ENCODE measurements at places on chromosomes 7 and 10.

DNA sequence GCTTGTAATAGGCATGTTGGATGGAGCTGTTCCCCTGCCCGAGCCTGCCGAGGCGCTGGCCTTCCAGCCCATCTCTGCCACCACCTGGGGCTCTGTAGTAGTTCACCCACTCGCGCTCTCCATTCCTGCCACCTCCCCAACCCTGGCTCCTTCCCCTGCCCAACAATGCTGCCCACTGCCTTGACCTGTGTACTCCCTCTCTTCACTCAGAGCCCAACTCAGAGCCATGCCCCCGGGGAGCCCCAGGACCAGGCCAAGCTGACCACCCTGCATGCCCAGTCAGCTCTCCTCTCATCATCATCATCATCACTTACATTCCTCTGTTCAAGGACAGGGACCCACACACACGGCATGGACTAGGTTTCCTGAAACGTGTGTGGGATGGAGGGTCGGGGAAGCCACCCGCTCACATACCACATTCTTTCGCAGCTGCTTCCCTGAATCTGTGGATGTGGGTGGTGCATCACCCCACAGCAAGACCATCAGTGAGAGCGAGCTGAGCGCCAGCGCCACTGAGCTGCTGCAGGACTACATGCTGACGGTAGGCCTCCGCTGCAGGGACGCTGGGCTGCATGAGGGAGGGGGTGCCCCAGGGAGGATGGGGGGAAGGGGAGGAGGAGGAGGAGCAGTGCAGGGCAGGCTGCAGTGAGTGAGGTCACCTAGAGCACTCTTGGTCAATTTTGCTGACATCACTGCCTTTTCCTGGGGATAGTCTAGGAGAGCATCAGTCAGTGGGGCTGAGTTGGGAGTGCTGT is 15.6 kb downstream of the NACAD start:
- no peak for DNase-seq

DNA sequence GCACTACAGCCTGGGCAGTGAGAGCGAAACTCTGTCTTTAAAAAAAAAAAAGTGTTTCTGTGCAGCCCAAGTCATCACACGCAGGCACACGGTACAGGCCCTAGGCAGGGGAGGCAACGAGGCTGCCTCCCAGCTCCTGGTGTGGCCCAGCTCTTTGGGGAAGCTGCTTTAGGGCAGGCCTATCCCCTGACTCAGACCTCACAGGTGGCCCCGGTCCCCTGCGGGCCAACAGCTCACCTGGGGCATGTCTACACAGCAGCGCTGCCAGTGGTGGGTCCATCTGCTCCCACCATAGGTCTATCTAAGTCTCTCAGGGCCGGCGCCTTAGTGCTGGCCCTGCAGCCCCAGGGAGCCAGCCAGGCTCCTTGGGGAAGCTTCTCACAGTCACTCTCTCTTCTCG is 31.4 kb downstream of the ZAN start:
- no peak for DNase-seq

DNA sequence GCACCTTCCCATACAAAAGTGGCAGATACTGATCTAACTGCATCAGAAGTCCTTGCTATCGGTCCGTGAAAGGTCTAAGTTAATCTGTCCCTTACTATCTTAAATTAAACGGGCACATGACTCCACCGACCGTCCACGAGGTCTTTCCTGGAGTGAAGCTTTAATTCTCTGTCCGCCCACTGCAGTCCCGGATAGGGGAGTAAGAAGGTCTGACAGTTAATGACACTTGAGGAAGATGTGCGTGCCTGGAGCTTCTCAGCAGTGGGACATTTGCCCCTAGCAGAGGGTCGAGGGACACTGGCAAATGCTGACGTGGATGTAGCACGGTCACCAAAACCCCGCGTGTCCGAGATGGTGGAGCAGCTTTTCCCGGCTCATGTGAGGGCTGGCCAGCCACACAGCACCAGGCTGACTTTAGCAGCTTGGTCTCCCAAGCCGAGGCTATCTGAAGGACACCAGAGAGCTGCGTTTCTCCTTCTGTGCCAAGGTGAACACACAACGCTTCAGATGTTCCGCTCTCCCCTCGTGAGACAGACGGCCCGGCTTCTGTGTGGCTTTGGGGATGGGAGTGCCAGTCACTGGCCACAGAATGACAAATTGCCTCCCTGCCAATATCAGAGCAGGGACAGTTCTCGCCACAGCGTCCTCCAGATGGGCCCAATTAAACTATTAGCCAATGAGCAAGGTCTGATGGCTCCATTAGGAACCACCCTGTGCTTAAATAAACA is 86.6 kb downstream of the ADARB2 start:
- no peak for DNase-seq

GRCh38 chr10:59708816-59709394 is 745 bp downstream of the SLC16A9 start:
- DNase-seq, result peak; percentile 43

Data from KBM-7 (cell line).